ENCODE measurements at places on chromosomes 1 and 21.
A peak's percentile ranks its signal among the peaks of the same experiment; 100 is the strongest.

DNA sequence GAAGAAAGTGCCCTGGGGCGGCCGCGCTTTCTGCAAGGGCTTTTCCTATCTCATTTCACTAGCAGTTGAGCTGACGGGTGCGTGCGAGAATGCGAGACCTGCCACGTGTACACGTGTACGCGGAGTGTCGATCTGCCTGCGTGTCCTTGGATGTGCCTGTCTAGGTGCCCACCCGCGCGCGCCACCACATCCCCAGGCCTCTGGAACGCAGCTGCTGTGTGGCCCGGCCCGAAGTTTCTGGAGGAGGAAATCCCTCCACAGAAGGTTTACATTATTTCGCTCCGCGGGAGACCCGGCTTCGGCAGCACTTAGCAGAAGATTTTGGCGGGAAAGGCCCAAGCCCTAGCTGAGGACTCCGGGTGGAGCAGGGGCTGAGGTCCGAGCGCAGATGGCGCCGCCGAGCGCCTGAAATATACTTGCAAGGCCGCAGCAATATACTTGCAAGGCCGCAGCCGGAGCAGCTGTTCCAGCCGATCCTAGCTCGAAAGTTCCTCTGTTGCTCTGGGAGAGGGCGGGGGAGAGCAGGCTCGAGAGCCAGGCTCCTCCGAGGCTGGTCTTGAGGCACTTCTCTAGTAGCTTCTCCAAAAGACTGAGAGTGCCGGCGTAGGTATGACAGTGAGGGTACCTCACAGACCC, 3.9 kb downstream of the TBX15 start:
- peaks cover 19% of the 10 kb centered on the region for H3K36me3 ChIP-seq
- H3K27ac ChIP-seq, result peak overlapping the region; percentile 61
- no peak overlapping the region for H3K4me3 ChIP-seq
- H3K4me1 ChIP-seq, result peaks cover 8% of the 10 kb centered on the region

GRCh38 chr1:6126028-6126427, 54.1 kb downstream of the CHD5 start:
- no peak overlapping the region for H3K27ac ChIP-seq
- no peak overlapping the region for H3K4me3 ChIP-seq
- H3K36me3 ChIP-seq, result no peaks in the 10 kb centered on the region
- peaks cover 2% of the 10 kb centered on the region for H3K27me3 ChIP-seq

- DNase-seq, result no peak
- peaks cover 5% of the 10 kb centered on the region for H3K36me3 ChIP-seq
- no peak overlapping the region for H3K4me3 ChIP-seq
- no peak overlapping the region for H3K27ac ChIP-seq
These were observed 93.5 kb downstream of the SIK1 start for GRCh38 chr21:43333298-43334062.

GRCh38 chr1:20574686-20575540, 14.0 kb upstream of the CDA start:
- H3K4me1 ChIP-seq, result no peaks in the 10 kb centered on the region
- H3K36me3 ChIP-seq, result no peaks in the 10 kb centered on the region
- H3K4me3 ChIP-seq, result no peak overlapping the region
- no peak overlapping the region for H3K27ac ChIP-seq
- peaks cover 22% of the 10 kb centered on the region for H3K27me3 ChIP-seq

DNA sequence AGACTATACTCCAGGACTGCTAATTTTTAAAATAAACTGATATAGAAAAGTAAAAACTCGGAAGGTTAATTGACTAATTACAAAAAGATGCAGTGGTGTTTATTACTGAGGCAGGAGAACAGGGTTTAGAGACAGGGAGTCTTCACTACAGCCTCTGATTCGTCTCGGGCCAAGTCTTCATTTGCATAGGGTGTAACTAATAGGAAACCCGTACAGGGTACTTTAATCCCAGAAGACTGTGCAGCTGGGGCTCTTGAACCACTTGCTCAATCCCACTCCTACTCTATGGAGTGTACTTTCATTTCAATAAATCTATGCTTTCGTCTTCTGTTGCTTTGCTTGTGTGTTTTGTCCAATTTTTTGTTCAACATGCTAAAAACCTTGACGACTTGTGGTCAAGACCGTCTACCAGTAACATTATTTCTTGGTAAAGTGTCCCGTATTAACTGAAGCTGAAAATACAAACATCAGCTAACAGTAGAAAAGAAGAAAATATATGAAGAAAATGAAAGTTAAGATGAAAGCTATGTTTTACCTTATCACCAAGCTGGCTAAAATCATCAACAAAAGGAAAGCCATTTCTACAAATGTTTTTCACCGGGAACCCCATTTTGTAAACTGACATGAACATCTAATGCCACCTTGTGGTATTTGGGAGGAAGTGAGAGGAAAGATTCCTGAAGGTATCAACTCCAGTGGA, 8.0 kb downstream of the SDHB start:
- DNase-seq, result no peak
- H3K4me3 ChIP-seq, result no peak overlapping the region
- peak overlapping the region; percentile 1 for H3K27ac ChIP-seq
- H3K36me3 ChIP-seq, result peaks cover 22% of the 10 kb centered on the region
- H3K27me3 ChIP-seq, result no peaks in the 10 kb centered on the region

- no peaks in the 10 kb centered on the region for H3K36me3 ChIP-seq
- DNase-seq, result peak; percentile 37
- H3K4me3 ChIP-seq, result no peak overlapping the region
- H3K27me3 ChIP-seq, result no peaks in the 10 kb centered on the region
These were observed 10.2 kb upstream of the TARBP1 start for GRCh38 chr1:234489007-234489697.

- no peak overlapping the region for H3K27ac ChIP-seq
- no peak for DNase-seq
- peaks cover 1% of the 10 kb centered on the region for H3K36me3 ChIP-seq
- H3K4me3 ChIP-seq, result peak overlapping the region; percentile 31
These were observed 71.8 kb downstream of the CHRM3 start for GRCh38 chr1:239458144-239458500.

DNA sequence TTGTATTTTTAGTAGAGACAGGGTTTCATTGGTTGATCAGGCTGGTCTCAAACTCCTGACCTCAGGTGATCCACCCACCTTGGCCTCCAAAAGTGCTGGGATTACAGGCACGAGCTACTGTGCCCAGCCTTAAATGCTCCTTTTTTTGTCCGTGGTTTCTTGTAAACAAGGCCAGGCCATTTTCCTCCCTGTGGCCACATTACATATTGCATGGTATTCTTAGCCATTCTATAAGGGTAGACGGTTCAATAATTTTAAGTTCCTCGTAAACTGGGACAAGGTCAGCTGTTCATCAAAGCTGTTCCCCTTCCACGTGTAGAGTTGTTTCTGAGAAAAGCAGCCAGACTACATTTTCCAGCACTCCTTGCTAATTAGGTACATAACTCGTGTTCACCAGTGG, 10.3 kb upstream of the LUZP1 start:
- peaks cover 46% of the 10 kb centered on the region for H3K27me3 ChIP-seq
- DNase-seq, result no peak
- peaks cover 18% of the 10 kb centered on the region for H3K4me1 ChIP-seq
- H3K27ac ChIP-seq, result no peak overlapping the region
- H3K4me3 ChIP-seq, result no peak overlapping the region

DNA sequence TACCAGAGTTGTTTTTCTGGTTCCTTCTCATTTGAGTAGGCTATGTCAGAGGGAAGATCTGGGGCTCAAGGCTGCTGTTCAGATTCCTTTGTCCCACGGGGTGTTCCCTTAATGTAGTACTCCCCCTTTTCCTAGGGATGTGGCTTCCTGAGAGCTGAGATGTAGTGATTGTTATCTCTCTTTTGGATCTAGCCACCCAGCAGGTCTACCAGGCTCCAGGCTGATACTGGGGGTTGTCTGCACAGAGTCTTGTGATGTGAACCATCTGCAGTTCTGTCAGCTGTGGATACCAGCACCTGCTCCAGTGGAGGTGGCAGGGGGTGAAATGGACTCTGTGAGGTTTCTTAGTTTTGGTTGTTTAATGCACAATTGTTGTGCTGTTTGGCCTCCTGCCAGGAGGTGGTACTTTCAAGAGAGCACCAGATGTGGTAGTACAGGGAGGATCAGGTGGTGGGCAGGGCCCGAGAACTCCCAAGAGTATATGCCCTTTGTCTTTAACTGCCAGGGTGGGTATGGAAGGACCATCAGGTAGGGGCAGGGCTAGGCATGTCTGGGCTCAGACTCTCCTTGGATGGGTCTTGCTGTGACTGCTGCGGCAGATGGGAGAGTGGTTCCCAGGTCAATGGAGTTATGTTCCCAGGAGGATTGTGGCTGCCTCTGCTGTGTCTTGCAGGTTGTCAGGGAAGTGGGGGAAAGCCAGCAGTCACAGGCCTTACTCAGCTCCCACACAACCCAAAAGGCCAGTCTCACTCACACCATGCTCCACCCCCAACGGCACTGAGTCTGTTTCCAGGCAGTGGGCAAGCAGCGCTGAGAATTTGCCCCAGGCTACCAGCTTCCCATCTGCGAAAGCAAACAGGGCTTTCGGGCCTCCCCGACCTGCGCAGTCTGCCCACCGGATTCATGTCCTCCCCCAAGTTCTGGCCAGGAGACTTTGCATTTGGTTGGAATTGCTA, 64.2 kb downstream of the SERINC2 start:
- H3K4me3 ChIP-seq, result no peak overlapping the region
- peaks cover 32% of the 10 kb centered on the region for H3K27me3 ChIP-seq
- no peak for DNase-seq
- H3K4me1 ChIP-seq, result no peaks in the 10 kb centered on the region
- H3K36me3 ChIP-seq, result no peaks in the 10 kb centered on the region

DNA sequence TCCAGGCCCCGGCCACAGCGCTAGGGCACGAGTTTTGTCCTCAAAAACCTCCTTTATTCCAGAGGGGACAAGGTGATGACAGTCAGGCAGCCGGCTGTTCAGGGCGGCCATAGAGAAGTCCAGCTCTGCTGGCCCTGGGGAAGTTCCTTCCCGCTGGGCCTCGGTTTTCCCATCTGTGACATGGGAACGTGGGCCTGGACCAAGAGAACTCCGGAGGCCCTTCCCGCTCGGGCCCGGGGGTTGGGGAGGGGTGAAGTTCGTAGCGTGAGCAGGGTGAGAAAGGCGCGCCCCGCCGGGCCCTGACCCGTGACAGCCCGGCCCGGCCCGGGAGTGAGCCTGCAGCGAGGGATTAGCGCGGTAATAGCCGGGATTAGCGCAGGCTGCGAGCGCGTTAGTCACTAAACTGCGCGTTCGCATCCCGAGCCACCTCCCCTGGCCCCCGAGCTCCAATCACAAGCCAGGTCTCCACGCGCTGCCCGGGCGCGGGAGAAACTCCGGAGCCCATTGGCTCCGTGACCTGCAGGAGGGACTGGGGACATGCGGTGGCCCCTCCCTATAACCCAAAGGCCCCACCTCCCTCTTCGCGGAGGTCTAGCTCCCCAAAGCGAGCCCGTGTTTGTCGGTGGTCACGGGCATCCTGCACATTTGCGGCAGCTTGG, 29.8 kb upstream of the PADI2 start:
- H3K27me3 ChIP-seq, result peaks cover 44% of the 10 kb centered on the region
- H3K36me3 ChIP-seq, result no peaks in the 10 kb centered on the region
- H3K27ac ChIP-seq, result no peak overlapping the region

DNA sequence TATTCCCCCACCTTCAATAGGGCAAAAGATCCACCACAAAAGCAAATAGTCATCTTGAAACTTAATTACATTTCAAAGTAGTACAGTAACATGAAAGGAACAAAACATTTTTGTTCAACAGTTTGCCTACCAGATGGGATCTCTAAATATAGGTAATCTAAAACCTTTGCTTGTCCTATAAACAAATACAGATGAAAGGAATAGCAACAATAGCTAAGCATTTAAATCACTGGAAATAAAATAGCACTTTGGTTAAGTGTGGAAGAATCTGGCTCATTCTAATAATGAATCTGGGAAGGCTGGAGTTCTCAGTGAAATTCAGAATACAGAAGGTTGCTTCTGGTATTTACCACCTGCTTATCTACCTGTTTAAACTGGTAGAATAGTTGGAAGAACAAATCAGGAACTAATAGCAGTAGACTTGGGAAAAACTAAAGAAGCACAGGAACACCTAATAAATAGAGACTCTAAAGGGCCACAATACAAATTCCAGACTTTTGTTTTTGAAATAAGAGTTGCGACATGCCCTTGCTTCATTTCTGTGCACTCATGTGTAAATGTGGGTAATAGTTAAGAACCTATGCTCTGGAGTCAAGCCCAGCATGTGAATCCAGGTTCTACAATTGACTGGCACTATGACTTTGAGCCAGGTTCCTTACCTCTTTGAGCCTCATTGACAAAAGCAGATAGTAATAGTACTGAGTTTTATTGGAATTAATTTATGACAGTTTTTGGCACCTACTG, 2.3 kb upstream of the LYPLAL1 start:
- H3K36me3 ChIP-seq, result peaks cover 6% of the 10 kb centered on the region
- peaks cover 29% of the 10 kb centered on the region for H3K4me1 ChIP-seq
- H3K4me3 ChIP-seq, result no peak overlapping the region
- no peak for DNase-seq

DNA sequence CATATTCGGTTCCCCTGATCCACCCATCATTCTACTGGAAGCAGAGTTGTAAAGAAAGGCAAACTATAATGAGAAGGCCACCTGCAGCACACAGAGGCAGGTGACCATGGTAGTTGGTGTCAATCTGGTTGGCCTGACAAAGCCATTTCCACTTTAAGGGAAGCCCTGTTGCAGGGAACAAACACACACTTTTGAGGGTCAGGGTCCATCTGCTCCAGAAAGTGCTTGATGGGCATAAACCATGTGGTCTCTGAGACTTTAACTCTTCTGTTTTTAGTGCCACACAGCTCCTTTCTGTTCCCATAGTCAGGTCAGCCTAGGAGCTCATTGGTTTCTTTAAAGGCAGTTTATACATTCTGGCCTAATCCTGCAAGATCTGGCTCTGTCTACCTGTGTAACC, 17.5 kb upstream of the BOLA1 start:
- peaks cover 25% of the 10 kb centered on the region for H3K4me1 ChIP-seq
- H3K36me3 ChIP-seq, result no peaks in the 10 kb centered on the region
- H3K27ac ChIP-seq, result peak overlapping the region; percentile 26
- H3K4me3 ChIP-seq, result no peak overlapping the region
- no peak for DNase-seq

- no peaks in the 10 kb centered on the region for H3K36me3 ChIP-seq
- DNase-seq, result no peak
- H3K4me1 ChIP-seq, result peaks cover 11% of the 10 kb centered on the region
- H3K27ac ChIP-seq, result no peak overlapping the region
- H3K27me3 ChIP-seq, result peaks cover 2% of the 10 kb centered on the region
- no peak overlapping the region for H3K4me3 ChIP-seq
These were observed 97.7 kb downstream of the PGBD5 start for GRCh38 chr1:230328342-230329015.

DNA sequence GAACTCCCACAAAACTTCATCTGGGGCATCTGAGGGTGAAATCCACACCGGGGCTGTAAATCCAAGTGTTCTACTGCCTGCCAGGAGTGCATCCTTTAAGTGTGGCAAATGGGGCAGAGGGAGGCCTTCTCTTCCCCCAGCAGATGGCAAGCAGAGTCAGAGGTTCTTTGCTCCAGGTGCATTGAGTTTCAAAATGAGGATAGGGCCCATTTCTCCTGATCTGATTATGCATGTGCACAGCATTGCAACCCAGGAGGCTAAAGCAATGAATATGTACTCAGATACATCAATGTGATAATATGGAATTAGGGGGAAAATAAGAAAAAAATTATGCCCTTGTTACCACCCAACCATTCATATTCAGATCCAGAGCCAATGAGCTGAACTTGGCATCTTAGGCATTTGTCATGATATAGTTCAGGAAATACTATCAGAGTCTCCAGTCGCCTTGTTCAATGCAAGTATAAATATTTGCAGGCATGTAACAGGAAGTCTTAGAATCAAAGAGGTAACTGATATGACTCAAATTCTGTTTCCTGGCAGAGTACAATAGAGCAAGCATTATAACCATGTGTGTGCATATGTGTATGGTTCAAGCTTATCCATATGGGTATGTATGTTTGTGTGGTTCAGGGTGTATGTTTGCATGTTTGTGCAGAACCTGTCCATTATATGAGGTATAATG, 473.8 kb upstream of the PKN2 start:
- H3K4me3 ChIP-seq, result no peak overlapping the region
- no peak for DNase-seq
- H3K36me3 ChIP-seq, result no peaks in the 10 kb centered on the region

All from activated CD8-positive, alpha-beta memory T cell treated with anti-CD3 and anti-CD28 coated beads, Interleukin-2, amount 10 ng/mL, durations not matched to agents 7 days and 5 days (primary cell).